Stimulated activated CD8-positive, alpha-beta memory T cell treated with anti-CD3 and anti-CD28 coated beads, Interleukin-15, amount 100 ng/mL, for 4 hours (primary cell): ENCODE measurements at places on chromosomes 1 and 21.
A peak's percentile ranks its signal among the peaks of the same experiment; 100 is the strongest.

DNA sequence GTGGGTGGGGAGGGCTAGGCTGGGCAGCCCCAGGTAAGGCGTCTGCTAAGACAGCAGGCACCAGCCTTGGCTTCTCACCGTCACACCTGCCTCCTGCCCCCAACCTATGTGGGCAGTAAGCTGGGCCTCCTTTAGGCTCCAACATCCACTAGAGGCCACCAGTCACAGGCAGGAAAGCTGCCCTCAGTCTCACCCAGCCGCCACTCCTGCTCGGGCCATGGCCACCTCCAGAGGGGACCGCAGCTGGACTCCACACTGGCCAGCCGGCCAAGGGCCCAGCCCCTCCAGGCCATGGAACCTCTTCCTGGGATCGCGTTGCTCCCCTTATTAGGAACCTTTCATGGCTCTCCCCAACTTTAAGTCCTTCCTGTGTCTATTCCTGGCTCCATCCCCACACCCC is 74.5 kb downstream of the MRPL37 start:
- DNase-seq: no peak

DNA sequence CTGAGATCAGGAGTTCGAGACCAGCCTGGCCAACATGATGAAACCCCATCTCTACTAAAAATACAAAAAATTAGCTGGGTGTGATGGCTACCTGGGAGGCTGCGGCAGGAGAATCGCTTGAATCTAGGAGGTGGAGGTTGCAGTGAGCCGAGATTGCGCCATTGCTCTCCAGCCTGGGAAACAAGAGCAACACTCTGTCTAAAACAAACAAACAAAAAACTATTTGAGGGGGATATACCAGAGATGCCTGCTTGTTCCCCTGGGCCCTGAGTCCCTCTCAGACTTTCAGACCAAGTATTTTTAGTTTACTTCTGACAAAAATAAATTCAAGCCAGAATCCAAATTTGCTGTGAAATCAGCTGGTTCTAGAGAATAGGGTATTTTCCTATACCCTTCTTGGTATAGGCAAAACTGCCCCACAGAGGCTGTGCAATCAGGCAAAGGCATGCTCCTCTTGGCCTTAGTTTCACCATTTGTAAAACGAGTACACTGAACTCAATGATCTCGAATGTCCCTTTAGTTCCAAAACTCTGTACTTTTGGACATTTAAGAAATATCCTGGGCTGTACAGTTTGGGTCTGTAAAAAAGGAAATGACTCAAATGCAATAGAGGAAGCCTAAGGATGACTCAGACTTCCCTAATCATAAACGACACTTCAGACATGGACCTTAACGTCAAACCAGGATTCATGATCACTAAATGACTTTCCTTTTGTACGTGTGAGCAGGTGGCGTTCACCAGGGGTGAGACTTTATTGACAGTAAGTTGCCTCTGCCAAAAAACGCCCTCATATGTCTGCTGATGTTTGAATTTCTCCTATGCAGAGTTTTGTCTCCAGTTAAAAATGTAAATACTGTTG is 16.1 kb downstream of the ENSA start:
- DNase-seq: peak; percentile 42

DNA sequence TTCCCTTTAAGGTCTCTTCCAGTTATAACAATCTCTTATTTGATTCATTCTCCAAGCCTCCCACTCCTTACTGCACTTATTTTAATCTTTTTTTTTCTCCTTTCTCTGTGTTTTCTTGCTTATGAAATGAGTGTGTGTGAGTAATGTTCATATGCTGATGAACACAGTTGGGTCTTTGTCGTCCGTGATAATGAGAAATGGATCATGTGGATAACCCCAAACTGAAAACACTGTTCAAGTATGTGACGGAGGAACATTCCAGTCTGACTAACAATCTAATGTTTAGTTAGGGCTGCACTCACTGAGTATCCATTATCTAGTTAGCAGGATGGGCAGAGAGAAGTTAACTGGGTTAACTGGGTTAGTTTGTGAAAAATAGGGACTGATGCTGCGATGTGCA is 253.1 kb upstream of the DUSP10 start:
- DNase-seq: no peak

GRCh38 chr1:4071653-4072052 is 171.6 kb upstream of the C1orf174 start:
- DNase-seq: no peak

GRCh38 chr1:226046240-226046639 is 16.3 kb upstream of the H3-3A start:
- DNase-seq: no peak
